ENCODE measurements at places on chromosomes 1 and 21.

DNA sequence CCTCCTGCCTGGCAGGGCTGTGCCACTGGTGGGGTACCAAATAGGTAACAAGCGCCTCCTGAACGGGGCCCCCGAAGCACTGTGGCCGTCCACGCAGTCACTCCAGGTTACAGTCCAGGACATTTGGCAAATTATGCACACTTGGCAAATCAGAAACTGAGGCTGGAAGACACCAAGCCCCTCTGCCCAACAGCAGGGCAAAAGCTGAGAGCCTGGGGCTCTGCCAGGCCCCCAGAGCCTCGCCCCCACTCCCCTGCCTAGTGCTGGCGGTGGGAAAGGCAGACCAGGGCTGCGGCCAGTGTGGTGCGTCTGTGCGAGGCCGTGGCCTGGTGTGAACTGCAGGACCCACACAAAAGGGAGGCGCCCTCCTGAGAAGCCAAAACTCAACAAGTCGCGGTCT lies 9.4 kb downstream of the PANK4 start:
- no peak for DNase-seq

- no peak for DNase-seq
Measured at GRCh38 chr21:25513810-25514209, 93.5 kb downstream of the MRPL39 start.

- no peak for DNase-seq
Measured at GRCh38 chr1:110200666-110201065, 9.4 kb upstream of the KCNC4 start.

- no peak for DNase-seq
Measured at GRCh38 chr1:160206036-160206389, 829 bp downstream of the PEA15 start.

DNA sequence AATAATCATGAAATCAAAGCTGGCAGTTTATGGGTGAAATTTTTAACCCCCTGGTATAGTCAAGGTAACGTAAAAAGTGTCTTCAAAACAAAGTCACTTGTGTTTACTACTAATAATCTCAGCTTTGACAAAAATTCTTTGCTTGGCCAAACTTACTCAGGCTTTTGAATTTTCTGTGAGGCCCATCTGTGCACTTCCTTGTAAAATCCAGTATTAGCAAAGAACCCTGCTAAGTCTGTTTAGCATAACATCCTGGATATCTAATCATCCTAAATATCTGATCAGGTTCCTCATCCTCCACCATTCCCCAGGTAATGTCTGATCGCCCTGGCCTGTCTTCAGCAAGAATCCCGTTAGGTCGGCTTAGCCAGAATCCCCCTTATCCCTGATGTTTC lies 3.0 kb downstream of the LYST start:
- no peak for DNase-seq

DNA sequence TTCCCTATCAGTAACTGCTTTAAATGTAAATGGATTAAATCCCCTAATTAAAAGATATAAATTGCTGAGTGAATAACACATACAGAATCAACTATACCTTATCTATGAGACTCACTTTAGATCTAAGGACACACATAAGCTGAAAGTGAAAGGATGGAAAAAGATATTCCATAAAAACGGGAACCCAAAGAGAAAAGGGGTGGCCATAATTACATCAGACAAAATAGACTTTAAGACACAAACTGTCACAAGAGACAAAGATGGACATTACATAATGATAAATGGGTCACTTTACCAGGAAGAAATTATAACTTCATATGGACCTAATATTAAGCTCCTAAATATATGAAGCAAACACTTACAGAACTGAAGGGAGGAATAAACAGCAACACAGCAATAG lies 59.2 kb downstream of the SLC25A24 start:
- no peak for DNase-seq

DNA sequence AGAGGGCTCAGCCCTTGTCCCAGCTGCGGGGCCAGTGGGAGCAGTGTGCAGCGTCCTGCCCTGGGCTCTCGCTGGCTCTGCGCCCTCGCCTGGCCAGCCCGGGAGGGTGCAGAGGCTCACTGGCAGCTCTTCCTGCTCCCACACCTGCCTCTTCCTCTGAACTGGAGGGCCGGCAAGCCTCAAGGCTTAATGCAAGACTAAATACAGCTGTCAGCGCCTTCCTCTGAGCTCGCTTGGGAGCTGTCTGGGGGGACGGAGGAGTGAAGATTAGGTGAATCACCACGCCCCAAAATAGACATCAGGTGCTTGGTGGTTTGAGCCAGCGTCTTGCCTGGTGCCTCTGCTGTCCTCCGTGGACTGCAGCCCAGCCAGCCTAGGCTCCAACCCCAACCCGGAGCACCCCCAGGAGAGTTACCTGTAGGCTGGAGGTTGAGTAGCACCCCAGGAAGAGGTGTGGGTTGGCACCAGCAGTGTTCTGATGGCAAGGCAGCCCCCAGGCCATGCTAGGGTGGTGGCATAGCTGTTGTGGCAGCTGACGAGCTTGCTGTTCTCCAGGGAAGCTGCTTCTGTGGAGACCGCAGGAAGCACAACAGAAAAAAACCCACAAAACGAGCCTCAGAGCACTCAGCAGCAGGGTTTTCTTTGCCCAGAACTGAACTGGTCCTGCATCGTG lies 36.9 kb downstream of the UMODL1 start:
- DNase-seq, result peak; percentile 77

DNA sequence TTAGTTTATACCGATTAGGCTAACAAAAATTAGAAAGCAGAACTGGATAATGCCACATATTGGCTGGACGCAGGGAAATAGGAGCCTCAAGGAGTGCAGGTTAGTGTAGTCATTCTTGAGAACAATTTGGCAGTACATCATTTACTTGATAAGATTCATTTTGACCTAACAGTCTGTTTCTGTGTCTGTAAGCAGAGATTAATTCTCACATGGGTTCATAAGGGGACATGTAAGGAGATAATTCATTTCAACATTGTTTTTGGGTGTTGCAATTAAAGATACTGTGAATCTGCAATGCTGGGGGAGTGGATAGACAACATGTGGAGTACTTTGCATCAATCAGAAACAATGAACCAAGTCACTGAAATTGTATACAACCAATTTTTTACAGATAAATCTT lies 32.0 kb downstream of the AGO3 start:
- DNase-seq, result no peak

- DNase-seq, result no peak
Measured at GRCh38 chr21:33797565-33797964, 118.0 kb downstream of the ATP5PO start.

- no peak for DNase-seq
Measured at GRCh38 chr1:54379555-54380289, 26.5 kb downstream of the SSBP3 start.
